ENCODE measurements at places on chromosomes 4 and X.
A peak's percentile ranks its signal among the peaks of the same experiment; 100 is the strongest.

DNA sequence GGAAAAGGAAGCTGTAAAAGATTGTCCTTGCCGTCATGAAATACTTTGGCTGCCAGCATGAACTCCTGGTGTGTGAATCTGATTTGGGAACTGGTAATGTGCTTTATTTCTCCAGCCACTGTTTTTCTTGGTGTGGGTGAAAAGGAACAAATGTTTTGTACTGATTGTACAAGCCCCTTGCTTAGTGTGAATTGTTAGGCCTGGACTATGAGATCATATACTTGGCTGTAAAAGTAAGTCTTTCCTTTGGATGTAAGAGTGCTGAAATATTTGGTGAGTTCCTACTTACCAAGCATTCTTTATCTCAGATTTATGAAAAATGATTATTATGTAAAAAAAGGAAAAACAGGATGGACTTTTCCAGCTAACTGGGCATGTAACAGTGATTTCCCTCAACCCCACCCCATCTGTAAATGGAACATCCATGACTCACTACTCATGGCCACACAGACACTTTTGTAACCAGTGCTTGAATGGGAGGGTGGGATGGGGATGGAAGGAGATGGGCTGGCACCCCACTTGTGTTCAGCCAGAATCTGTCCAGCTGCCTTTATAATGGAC is 6.3 kb downstream of the FNIP2 start:
- no peak for DNase-seq

- no peak for DNase-seq
Measured at GRCh38 chr4:3659131-3659530, 107.1 kb upstream of the ADRA2C start.

GRCh38 chr4:140222171-140222570 is 68.2 kb upstream of the MAML3 start:
- no peak for DNase-seq

DNA sequence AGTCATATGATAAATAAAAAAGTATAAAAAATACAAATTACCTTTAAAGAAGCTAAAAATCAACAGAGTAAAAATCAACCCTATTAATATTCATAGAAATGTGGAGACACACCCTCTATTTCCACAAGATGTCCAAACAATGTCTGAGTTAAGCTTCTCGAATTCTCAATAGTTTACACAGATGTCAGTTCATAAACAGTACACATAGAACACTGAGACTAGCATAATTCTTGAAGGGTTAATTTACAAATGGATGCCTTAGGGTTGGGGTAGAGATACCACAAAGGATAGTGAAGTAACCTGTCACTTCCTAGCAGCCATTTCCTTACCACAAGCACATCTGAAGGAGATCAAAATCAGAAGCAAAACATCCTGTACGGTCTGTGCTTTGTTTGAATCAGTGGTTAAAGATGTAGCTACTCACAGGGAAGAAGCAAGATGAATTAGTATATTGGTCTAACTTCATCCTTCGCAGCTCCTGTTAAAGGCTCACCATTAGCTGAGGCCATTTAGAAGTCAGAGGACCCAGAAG is 2393.9 kb downstream of the ARAP2 start:
- no peak for DNase-seq

DNA sequence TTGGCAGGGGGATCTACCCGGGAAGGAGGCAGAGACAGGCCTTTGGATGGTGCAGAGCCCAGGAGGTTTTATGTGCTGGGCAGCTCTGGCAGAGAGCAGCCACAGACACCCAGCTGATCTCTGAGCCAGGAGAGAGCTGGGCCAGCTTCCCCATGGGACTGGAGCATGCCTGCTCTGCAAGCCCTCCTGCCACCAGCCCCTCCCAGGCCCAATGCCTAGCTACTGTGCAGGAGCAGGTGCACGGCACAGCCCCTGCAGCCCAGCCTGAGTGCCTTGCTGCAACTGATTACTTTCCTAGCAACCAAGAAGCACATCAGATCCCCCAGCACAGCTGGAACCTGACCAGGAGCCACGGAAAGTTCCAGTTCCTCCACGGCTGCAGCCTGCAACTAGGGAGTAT is 57.8 kb upstream of the BEND2 start:
- no peak for DNase-seq

DNA sequence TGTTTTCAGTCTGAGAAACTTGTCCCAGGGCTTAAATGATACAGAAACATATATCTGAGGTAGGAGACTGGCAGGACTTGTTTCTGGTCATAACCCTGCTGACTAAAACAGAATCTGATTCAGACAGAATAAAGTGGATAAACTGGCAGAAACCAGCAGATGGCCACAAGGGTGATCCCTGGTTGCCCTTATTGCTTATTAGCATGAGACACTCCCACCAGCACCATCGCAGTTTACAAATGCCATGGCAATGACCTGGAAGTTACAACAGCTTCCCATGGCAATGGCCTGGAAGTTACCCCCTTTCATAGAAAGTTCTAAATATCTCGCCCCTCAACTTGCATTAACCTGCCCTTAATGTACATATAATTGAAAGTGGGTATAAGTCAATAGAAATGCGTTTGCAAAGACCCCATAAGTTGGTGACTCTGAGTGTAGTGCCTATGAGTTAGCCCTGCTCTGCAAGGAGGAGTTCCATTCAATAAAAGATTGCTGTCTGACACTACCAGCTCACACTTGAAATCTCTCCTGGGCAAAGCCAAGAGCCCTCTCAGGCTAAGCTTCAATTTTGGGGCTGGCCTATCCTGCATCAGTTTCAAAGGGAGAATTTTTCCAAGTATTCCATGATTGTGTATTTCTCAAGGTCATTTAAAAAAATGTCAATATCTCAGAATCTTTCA is 52.9 kb upstream of the PAGE5 start:
- DNase-seq = no peak

- no peak for DNase-seq
Measured at GRCh38 chr4:16202598-16202997, 23.7 kb downstream of the TAPT1 start.

DNA sequence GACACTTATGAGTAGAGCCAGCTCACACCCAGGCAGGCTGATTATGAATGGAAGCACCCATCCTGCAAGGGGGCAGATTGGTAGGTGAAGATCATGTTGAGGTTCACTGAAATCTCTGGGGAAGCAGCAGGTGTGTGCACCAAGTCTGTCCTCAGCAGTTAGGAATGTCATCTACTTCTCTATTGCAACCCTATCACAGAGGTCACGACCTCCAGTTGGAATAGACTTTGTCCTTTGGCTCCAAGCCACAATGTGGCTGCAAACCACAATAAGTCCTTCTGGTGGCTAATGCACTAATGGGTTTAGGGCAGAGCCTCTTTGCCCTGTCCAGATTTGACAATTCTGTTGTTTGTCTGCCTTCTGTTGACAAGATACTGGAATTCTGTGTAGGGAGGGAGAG is 1056.7 kb downstream of the PCDH19 start:
- no peak for DNase-seq

GRCh38 chrX:40008791-40009461 is 88.8 kb downstream of the BCOR start:
- DNase-seq = peak; percentile 75
